ENCODE measurements at places on chromosomes 6 and 20. TPM values are rescaled to one million over a fixed set of nuclear protein-coding genes. Genes with fewer than 3 reads are reported as not detected.

The UNC5CL gene
- total RNA-seq: 0.25 TPM

The SIRPG gene
- not detected for total RNA-seq

The STMND1 gene
- not detected for total RNA-seq

The PROKR2 gene
- total RNA-seq: not detected

The FAM210B gene
- total RNA-seq: 48.8 TPM

The GRM4 gene
- not detected for total RNA-seq

The EYS gene
- not detected for total RNA-seq

Measured in heart right ventricle (tissue), 16 donors.